ENCODE measurements at places on chromosomes 13 and 19.

GRCh38 chr13:84126671-84127171, 244.4 kb upstream of the SLITRK1 start:
- no peak for DNase-seq

- DNase-seq: no peak
Measured at GRCh38 chr19:51361239-51361638, 4.9 kb downstream of the ETFB start.

GRCh38 chr19:7869453-7869909, 4.7 kb downstream of the PRR36 start:
- no peak for DNase-seq

- DNase-seq: peak; percentile 27
Measured at GRCh38 chr13:105773863-105774538, 761.5 kb downstream of the EFNB2 start.

DNA sequence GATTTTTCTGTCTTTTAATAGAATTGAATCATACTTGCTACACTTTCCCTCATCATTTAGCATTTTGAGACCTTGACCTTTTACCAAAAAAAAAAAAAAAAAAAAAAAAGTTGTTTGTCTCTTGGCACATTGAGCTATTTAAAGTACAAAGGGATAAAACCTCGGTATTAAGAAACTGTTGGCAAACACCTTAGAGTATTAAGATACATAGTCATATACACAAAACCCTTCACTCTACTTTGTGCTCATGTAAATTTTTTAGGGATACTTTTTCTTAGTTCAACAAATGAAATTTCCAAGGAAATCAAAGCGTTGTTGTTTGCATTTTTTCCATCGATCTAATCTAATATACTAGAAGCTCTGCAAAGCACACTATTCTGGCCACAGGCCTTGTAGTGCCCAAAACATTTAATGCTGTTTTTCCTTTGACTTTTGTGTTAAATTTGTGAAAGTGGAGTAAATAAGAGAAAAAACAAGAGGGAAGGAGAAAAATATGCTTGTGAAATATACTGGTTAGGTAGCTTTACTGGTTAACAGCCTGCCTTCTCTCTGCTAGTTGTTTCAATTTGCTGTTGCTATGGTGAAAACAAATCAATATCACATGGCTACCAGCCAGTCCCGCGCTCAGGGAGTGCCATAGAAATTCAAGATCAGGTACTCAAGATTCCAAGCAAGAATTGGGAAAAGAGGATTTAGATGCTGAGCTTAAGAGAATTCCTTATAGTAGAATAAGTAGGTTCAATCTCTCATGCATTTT, 2.6 kb downstream of the MBNL2 start:
- no peak for DNase-seq

GRCh38 chr13:80477661-80478443, 136.9 kb upstream of the SPRY2 start:
- DNase-seq: no peak

DNA sequence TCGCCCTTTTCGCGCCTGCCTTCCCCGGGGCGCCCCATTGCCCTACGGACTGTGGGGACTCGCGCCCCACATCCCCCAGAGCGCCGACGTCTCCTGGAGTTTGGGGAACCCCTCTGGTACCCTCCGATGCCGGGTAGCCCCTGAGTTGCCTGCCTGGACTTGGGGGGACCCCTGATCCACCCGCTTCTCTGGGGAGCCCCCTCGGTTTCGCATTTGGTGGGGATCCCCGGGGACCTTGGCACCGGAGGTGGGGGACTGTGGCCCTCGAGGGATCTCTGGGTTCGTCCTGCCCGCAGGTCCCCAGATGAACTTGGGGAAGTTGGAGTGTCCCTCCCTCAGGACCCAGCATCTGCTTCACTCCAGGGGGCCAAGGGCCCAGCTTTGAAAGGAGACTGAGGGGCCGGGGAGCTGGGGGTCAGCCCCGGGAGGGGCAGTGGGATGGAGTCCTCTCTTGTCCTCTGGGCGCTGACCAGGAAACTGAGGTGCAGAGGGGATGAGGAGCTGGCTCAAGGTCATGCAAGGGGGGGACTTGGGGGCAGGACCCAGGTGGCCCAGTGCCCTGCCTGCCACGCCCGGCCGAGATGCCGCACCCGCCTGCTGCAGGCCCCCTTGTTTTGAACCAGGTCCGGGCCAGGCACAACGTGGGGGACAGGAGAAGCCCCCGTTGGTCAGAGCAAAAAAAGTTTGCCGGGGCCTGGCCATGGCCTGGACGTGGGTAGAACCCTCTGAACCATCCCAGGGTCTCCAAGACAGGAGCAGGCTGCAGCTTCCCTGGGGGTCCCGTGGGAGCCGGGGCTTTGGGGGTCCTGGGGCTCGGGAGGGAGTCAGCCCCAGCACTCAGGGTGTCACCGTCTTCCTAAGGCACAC, 1.0 kb downstream of the EFNA2 start:
- no peak for DNase-seq

DNA sequence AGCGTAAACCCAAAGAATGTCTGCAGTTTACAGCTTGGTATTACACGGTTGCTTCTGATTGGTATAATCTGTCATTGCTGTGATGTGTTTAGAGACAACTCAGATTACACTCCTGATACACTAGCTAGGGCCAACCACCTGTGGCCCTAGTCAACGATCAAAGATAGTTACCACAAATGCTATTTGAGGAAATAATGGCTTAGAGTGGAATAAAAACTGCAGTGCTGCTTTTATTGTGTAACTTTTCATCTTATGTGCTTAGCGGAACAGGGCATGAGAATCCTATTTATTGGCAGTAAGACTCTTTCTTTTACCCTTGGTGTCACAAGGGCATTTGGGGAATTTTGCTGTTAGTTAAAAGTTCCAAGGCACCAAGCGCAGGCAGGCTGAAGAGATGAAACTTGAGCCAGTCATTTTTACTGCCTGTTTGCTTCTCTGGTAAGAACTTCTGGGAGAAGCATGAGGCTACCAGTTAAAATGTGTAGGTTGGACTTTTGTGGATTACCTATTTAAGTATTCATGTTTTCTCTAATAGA, 363.3 kb downstream of the KCNRG start:
- peak; percentile 49 for DNase-seq

DNA sequence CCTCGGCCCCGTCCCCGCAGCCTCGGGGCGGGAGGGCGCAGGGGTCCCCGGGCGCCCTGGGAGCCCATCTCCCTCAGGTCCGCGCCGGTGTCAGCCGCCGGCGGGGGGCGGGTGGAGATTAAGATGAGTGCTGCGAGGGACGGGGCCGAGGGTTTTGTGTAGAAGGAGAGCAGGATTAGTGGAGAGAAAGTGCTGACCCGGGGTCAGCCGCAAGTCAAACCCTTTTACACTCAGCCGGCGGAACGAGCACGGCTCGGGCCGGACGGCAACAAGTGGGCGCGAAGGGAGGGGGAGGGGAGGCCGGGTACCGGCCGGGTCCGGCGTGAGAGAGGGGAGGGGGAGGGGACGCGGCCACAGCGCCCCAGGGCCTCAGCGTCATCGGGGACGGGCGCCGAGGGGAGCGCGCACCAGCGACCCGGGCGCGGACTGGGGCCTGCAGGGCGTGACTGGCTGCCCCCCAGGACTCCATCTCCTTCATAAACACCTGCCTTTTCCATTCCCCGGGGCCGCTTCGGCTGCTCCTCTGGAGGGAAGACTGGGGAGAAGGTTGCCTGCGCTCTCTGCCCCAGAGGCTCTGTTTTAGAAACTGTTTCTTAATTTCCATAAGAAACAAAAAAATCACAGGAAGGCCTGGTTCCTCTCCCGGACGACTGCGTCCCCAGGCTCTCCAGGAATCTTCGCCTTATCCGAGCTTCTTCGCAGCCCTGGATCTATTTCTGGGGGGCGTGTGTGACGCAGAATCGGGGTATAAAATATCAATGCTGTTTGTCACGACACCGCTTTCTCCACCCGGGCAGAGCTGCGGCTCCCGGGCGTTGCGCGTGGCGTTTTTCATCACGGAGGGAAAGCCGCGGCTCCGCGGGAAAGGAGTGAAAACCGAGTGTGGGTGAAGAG, 6.5 kb downstream of the SOX1 start:
- DNase-seq: peak; percentile 36

DNA sequence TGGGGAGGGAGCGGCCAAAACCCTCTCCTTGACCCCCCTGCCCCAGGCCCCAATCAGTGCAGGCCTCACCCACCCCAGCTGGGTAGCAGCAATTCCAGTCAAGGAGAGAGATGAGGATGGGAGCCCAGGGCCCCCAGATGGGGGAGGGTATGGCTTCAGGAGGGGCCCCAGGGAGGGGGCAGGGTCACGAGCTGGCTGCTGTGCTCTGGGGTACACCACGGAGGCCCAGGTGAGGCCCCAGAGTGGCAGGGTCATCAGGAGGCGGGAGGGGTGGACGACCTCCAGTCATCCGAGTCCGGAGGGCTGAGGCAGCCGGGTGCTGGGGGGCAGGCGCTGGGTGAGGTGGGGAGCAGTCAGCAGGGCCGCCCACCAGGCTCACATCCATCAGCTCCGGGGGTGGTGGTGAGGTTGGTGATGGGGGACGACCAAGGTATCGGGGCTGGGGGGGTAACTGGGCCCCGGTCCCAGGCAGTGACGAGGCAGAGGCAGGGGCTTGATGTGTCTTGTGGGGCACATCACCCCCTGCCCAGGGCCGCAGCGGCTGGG, 8.4 kb downstream of the DYRK1B start:
- DNase-seq: no peak

- DNase-seq: no peak
Measured at GRCh38 chr19:45739498-45740439, 6.5 kb downstream of the MEIOSIN start.

GRCh38 chr13:43933378-43933777, 53.7 kb downstream of the LACC1 start:
- no peak for DNase-seq

- DNase-seq: no peak
Measured at GRCh38 chr19:10252707-10253106, 693 bp downstream of the MRPL4 start.

- DNase-seq: no peak
Measured at GRCh38 chr19:55188625-55189024, 8.5 kb upstream of the SYT5 start.

GRCh38 chr19:41299755-41300089, 10.2 kb upstream of the CCDC97 start:
- DNase-seq: no peak

GRCh38 chr19:35727956-35728706, 10.3 kb downstream of the KMT2B start:
- DNase-seq: no peak

GRCh38 chr13:109451726-109452125, 334.7 kb downstream of the IRS2 start:
- DNase-seq: no peak

DNA sequence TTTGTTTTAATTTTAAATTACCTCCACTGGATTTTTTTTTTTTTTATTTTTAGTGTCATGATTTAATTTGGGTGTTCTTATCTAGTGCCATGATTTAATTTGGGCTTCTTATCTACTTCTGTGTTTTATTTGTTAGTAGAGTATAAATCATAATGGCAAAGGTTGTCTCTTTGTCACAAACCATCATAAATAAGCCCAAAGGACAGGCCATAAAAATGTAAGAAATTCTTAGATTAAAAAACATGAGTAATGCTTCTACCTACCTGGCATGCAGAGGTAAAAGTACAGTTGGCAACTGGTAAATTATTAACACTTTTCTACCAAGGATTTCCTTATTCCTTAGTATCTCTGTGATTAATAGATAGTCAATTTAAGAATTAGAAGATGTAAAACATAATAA, 55.2 kb downstream of the ERCC5 start:
- no peak for DNase-seq

DNA sequence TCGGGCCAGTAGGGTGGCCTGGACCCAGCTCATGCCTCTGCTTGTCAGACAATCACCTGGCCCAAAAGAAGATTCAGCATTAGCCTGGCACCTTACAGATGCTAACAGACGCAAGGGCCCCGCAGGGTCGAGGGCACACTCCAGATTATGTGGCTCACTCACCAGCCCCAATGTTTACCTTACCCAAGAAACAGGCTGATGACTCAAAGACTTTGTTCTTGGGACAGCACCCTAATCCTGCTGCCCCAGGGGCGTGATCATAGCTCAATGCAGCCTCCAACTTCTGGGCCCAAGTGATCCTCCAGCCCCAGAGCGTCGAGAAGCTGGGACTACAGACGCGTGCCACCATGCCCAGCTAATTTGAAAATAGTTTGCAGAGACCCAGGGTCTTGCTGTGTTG, 9.8 kb downstream of the ECSIT start:
- DNase-seq: no peak

DNA sequence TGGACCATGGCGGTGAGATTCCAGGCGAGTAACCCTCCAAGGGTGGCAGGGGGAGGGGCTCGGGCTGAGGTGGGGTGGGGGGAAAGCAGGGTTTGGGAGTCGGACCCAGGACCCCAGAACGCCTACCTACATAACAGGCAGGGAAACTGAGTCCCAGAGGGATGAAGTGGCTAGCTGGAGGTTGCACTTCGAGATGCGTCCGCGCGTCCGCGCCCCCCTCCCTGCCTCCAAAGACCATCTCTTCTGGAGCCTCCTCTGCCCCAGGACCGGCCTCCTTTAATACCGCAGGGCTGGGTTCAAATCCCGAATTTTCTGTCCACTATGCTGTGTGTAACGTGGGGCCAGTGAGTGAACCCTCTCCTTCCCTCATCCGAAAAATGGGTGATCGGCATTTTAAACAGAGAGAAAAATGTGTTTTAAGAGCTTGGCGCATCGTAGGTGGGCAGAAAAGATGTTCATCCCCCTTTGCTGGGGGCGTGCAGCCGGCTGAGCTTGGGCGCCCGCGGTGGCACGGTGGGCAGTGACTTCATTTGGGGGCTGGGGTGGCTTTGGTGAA, 13.8 kb downstream of the TJP3 start:
- DNase-seq: no peak

DNA sequence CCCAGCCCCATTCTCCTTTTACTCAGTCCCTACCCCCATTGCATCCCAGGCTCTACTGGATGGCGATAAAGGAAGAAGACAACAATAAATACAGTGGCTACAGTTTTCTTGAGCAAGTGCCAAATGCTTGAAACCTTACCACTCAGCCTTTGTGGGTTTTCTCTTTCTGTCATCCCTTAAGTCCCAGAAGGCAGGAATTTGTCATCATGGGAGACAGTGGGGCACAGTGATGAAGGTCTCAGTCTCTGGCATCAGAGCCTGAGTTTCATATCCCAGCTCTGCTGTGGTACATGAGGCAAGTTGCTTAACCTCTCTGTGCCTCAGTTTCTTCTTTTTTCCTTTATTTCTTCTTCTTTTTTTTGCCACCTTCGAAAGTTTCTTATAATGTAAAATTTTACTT, 5.1 kb upstream of the COMP start:
- no peak for DNase-seq

DNA sequence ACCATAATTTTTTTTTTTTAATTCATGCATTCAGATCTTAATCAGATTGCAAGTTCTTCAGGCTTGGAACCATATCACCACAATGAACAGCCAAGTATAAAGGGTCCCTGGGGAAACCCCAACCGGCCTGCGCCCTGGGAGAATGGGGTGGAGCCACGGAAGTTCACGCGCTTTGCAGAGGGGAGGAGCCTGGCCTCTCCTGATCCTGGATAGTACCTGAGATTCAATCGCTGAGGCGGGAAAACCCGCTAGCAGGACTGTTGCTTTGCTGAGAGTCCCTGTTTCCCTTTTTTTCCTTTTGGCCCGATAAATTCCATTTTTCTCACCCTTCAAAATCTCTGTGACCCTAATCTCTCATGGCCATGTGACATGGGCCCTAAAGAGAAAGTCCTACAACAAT, 385.1 kb downstream of the IRS2 start:
- DNase-seq: no peak
